Spleen (tissue), 13 donors: ENCODE measurements at places on chromosomes 13 and 19.

DNA sequence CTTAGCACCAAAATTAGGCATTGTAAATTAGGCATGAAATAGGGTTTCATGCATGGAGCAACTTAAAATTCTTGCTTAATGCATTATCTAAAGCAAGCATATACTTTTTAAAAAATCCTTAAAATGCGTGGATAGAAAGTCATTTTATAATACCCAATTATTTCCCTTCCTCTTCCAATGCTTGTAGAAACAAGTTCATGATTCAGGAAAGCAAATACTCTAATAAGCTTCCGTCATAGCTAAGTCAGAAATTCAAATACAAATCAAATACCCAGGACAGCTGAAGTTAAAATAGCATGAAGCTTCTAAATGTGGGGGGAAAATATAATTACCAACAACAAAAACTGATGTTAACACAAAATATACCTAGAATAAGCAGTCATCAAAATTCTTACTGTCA, 89.1 kb downstream of the COL4A1 start:
- H3K4me3 ChIP-seq: no peak overlapping the region
- H3K4me1 ChIP-seq: peaks cover 59% of the 10 kb centered on the region
- peaks cover 13% of the 10 kb centered on the region for H3K27me3 ChIP-seq
- H3K36me3 ChIP-seq: no peaks in the 10 kb centered on the region
- H3K27ac ChIP-seq: peak overlapping the region; percentile 39

DNA sequence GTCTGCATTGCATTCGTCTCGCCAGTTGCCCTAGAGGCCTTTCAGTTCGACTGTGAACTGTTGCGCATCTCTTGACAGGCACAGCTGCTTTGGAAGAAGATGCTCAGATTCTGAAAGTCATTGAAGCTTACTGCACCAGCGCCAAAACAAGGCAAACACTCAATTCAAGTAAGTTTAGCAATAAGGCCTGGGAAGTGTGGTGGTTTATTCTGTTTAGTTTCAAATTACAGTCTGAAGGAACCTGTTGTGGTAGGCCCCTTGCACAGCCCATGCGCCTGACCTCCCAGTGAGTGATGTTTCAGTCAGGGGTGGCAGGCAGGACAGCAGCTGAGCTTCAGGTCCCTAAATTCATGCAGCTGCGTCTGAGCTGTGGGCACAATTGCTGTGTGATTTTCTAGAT, 32.2 kb upstream of the TEX29 start:
- H3K4me1 ChIP-seq: no peaks in the 10 kb centered on the region
- no peaks in the 10 kb centered on the region for H3K27me3 ChIP-seq
- no peak overlapping the region for H3K4me3 ChIP-seq
- no peak overlapping the region for H3K27ac ChIP-seq

GRCh38 chr13:71814806-71815360, 52.1 kb downstream of the DACH1 start:
- no peaks in the 10 kb centered on the region for H3K4me1 ChIP-seq
- DNase-seq: no peak
- no peak overlapping the region for H3K27ac ChIP-seq
- no peaks in the 10 kb centered on the region for H3K27me3 ChIP-seq
- H3K36me3 ChIP-seq: no peaks in the 10 kb centered on the region

- H3K27ac ChIP-seq: no peak overlapping the region
- no peaks in the 10 kb centered on the region for H3K36me3 ChIP-seq
- H3K4me1 ChIP-seq: peaks cover 4% of the 10 kb centered on the region
- H3K4me3 ChIP-seq: no peak overlapping the region
Observed at GRCh38 chr19:55552206-55552605, 6.9 kb upstream of the SBK3 start.
